ENCODE measurements at places on chromosomes 13 and 19.

GRCh38 chr19:46324277-46324676 is 22.6 kb upstream of the PPP5C start:
- DNase-seq = no peak

- no peak for DNase-seq
These were observed 275.8 kb upstream of the SOX1 start for GRCh38 chr13:111791131-111791530.

DNA sequence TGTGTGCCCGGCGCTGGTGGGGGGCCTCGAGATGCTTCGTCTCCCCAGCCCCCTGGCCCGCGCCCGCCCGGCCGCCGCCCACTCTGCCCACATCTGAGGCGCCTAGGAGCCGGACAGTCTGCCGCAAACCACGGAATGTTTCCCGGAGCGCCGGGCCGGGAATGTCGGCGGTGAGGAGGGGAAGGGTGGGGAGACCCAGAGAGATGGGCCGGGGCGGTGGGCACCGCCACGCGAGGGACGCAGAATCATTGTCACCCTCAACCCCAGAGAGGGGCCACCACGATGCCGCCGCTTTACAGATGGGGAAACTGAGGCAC is 46.1 kb upstream of the NFIC start:
- no peak for DNase-seq

- DNase-seq = peak; percentile 32
These were observed 42.6 kb upstream of the ADGRL1 start for GRCh38 chr19:14248578-14249011.

- DNase-seq = no peak
These were observed 34.2 kb upstream of the ZNF599 start for GRCh38 chr19:34806976-34807860.

DNA sequence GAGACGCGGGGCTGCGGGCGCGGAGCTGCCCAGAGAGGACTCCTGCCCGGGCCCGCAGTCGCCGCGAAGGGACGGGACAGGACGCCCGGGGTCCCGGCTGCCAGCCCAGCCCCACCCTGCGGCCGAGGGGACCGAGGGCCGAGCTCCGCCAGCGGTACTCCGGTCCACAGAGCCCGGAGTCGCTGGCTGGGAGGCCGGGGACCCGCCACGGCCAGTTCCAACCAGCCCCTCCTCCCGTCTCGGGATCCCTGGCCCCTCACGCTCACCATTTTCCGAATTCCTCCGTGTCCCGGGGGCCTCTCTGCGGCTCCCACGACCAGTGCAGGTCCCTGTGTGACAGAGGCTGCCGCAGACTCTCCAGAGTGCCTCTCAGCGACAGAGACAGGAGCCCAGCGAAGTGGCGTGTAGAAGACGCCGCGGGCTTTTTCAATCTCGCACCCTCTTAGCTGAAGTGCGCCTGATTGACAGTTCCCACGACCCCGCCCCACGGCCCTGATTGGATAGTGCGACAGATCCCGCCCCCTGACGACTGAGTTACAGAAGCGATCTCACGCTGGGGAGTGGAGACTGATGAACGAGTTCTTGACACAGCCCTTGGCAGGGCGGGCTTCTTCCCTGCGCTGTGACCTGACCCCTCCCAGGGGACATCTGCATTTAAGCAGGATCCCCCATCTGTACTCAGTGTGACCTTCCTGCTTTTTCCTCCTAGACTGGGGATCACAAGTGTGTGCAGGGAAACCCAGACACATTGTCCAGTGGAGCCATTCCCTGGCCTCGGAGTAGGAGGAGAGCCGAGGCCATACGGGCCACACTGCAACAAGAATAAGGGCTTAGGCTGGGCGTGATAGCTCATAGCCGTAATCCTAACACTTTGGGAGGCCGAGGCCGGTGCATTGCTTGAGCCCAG is 44.0 kb downstream of the ZNF823 start:
- DNase-seq = peak; percentile 97

Measured in K562 (cell line).